SJSA1 (cell line): ENCODE measurements at places on chromosomes 16 and 17.
A peak's percentile ranks its signal among the peaks of the same experiment; 100 is the strongest.

DNA sequence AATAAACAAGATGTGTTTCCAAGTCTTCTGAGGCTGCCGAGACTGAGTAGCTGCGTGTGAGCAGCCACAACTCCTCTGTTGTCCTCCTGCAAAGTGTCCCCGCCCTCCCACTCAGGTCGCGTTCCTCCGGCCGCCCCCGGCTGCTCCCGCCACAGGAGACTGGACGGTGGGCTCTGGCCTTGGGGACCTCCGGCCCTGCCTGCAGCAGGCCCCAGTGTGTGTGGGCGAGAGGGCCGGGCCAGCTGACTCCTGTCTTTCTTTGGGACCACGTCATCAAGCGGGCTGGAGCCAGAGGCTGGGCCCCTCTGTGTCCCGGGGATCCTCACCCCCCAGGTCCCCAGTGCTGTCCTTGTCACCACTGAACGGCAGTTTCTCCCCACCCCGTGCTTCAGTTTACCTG, 175.3 kb downstream of the NPIPB11 start:
- DNase-seq: no peak

DNA sequence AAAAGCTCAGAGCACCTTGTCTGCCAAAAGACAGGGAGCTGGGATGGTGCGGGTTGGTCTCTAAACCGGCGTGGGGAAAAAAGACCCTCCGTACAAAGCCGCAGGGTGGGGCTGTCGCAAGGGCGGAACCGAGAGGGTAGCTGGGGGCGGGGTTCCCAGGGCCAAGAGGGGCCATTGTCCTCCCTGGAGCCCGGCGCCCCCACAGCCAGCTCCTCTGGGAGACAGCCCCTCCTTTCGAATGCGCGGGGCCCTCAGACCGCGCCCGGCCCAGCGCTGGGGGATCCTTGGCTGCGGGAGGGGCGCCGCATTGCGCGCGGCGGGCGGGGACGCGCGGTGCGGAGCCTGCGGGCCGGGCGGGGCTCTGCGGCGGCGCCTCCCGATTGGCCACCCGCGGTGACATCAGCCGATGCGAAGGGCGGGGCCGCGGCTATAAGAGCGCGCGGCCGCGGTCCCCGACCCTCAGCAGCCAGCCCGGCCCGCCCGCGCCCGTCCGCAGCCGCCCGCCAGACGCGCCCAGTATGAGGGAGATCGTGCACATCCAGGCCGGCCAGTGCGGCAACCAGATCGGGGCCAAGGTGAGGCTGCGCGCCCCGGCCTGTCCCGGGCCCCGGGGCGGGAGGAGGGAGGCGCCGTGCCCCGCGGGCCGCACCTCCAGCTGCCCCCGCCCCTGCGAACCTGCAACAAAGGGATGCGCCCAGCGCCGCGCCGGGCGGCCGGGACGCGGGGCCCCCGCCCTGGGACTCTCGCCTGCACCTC, at the start of gene TUBB3:
TUBB3 (plus strand) TSS at position 459 of the 756 bp plus-strand sequence; CDS start at position 519, 60 bp downstream.
- peak; percentile 81 for DNase-seq

DNA sequence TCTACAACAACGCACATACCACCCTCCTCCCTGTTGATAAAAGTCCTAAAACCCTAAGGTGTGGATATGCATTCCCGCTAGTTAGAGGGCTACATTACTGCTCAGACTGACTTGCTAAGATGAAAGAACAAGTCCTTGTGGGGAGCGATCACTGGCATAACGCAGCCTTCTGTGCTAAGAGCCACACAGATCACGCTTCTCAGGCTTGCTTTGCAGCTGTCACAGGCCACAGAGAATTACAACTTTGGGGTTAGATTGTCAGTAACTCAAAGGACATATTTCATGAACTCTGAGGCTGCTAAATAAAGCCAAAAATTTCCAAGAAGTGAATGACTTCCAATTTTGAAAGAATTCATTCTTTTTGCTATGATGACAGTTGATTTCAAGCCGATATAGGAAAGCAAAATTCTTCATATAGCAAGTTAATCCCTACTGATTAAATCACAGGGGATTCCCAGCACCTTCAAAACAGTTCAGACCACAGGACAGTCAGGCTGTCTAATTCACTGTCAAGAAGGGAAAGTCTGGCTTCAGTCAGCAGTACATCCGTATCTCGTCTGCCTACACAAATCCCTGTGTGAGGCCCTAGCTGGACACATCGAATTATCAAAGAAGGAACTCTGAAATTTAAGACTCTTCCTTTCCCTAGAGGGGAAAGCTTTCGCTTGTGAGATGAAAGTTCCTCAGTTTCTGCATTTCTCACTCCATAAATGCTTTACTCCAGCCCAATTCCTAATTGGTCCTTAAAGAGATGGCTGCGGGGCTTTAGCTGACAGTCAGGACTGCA, 107.1 kb downstream of the VPS53 start:
- DNase-seq: no peak

GRCh38 chr17:3643889-3644349, 7.4 kb downstream of the CTNS start:
- DNase-seq: no peak

DNA sequence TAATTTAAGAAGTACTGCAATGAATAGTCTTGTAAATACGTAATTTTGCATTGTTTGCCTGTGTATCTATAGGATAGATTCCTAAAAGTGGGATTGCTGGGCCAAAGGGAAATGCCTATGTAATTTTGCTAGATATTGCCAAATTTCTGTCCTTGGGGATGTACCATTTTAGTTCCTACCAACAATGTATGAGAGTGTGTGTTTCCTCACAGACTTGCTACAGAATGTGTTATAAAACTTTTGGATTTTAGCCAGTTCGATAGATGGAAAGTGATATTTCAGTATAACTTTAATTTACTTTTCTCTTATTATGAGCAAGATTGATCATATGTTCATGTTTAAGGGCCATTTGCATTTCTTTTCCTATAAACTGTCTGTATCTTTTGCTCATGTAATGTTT, 8.3 kb downstream of the TANGO6 start:
- no peak for DNase-seq

DNA sequence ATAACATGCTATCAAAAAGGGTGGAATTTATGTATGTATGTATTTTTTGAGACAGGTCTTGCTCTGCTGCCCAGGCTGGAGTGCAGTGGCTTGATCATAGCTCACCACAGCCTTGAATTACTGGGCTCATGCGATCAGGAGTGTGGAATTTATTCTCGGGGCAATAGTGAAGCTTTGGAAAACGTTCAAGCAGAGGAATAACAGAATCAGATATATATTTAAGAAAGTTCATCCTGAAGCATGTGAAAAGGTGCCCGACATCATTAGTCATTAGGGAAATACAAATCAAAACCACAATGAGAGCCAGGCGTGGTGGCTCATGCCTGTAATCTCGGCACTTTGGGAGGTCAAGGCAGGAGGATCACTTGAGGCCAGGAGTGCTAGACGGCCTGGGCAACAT, 7.7 kb upstream of the ITGAE start:
- no peak for DNase-seq

DNA sequence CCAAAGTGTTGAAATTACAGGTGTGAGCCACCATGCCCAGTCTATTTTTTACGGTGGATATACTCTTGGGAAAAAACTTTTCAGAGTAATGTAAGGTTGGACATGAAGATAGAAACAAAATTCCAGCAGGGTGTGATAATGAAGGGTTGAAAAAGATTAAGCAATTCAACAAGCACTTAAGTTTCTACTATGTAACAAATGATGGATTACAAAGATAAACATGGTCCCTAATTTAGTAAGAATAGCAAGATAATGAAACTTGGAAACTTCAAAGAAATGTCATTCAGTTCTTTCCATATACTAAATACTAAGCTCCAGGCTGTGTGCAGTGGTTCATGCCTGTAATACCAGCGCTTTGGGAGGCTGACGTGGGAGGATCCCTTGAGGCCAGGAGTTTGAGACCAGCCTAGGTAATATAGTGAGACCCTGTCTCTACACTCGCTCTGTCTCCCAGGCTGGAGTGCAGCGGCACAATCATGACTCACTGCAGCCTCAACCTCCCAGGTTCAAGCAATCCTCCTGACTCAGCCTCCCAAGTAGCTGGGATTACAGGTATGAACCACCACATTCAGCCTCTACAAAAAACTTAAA, 31.0 kb downstream of the PSMD12 start:
- no peak for DNase-seq

GRCh38 chr16:84841787-84842300, 22.1 kb downstream of the CRISPLD2 start:
- no peak for DNase-seq

- DNase-seq: peak; percentile 97
Observed at GRCh38 chr17:83151442-83152226, 72.2 kb downstream of the METRNL start.

- no peak for DNase-seq
Observed at GRCh38 chr16:57284209-57284951, at the start of gene PLLP. PLLP (minus strand) TSS chr16:57284672; CDS start chr16:57284540, 132 bp downstream.

DNA sequence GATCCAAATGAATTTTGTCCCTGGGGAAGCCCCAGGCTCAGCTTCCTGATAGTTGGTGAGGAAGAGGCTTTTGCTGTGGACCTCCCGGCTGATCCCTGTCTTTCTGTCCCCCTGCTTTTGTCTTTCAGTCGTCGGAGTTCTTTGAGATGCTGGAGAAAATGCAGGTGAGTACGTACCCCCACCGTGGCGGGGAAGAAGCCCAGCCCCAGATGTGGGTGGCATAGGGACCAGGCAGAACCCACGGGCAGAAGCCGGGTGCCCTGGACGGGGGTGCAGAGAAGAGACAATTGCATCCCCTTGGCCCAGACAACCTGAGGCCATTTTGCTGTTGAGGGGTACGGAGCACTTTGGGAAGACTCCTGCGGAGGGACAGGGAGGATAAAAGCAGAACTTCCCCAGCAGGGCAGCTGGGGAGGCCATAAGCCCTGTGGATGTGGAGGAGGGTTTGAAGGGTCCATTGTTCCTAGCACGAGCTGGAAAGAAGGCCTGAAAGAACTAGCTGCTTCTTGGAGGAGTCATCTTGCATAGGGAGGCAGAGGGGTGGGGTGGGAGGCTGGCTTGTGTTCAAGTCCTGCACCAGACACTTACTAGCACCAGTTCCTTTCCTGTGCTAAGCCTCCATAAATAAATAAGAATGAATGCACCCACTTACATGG, 105.6 kb downstream of the OR1D5 start:
- peak; percentile 42 for DNase-seq

GRCh38 chr16:86073103-86073625, 174.2 kb downstream of the IRF8 start:
- DNase-seq: peak; percentile 11

DNA sequence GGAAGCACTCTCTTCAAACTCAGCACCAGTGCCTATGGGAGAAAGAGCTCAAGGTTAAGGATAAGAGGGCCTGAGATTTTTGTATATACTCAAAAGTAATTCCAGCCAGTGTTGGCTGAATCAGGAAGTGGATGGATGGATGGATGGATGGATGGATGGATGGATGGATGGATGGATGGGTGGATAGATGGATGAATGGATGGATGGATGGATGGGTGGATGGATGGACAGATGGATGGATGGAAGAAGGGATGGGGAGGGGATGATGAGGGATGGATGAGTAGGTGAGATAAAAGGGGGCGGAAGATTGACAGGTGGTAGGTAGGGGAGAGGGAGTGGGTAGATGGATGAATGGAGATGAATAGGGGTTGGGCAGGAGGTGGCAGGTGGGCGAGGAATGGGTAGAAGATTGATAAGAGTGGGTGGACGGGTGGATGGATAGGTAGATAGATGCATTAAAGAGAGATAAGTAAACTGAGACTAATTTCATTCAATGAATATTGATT, 4.1 kb downstream of the CX3CL1 start:
- no peak for DNase-seq

GRCh38 chr17:71302721-71303549, 817.9 kb upstream of the SOX9 start:
- DNase-seq: no peak

DNA sequence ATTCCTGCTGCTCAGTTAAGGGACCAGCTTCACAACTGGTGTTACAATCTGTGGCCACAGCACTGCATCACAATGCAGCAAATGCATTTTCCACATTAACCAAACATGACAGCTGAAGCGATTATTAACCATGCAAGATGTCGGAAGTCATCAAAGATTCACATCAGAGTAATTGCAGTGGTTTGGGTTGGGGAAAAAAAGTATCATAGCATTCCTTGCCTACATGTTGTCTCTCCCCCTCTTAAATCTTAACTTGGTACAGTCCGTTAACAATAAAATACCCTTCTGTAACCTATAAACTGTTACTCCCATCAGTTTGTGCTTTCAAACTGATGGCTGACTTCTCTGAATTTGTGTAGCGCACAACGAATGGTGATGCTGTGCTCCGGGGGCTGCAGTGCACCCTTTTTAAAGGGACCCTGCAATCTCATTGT, 51.6 kb downstream of the NUP93 start:
- DNase-seq: no peak

DNA sequence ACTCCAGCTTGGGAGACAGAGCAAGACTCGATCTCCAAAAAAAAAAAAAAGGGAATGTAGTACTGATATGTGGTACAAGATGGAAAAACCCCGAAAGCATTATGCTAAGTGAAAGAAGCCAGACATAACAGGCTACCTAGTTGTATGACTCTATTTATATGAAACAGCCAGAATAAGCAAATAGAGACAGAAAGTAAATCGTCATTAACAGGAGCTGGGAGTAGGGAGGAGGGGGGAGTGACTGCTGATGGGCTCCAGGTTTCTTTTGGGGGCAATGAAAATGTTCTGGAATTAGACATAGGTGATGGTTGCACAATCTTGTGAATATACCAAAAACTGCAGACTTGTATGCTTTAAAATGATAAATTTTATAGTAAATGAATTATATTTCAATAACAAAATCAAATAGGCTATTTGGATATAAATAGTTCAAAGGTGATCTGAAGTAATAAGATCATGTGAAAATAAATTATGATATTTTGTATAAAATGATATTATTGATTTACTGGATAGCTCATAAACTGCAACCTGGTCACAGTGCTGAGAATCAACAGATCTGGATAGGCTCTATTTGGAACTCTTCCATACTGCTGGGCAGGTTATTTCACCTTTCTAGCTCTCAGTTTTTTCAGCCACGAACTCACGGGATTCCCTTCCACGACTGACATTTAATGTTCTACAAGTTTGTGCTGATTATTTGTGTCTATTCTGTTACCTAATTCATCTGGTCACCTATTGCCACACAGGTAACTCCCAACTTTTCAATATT, 27.1 kb downstream of the ZNF652 start:
- no peak for DNase-seq

- DNase-seq: no peak
Observed at GRCh38 chr17:44004077-44004760, at the start of gene NAGS. NAGS (plus strand) TSS chr17:44004622; CDS start chr17:44004664, 42 bp downstream.

DNA sequence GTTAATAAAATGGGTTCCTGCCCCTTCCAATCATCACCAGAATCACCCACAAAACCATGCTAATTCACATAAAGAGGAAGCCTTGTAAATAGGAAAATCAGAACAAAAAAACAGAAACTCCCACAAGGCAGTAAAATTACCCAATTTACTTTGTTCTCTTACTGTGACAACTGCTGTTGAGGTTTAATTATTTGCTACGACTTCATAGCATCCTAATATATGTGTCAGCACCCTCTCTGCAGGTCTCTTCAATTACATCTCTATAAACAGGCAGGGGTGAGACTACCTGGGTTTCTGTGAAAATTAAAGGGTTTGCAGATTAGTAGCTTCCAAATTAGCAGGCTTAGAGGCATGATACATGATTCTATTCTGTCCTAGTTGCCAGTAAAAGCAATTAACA, 2.7 kb downstream of the WDR59 start:
- no peak for DNase-seq

GRCh38 chr16:64311241-64311640, 810.6 kb downstream of the CDH11 start:
- DNase-seq: no peak
